ENCODE measurements at places on chromosomes 16 and 17.
A peak's percentile ranks its signal among the peaks of the same experiment; 100 is the strongest.

- DNase-seq: no peak
These were observed 131.9 kb downstream of the C16orf95 start for GRCh38 chr16:87185308-87185707.

DNA sequence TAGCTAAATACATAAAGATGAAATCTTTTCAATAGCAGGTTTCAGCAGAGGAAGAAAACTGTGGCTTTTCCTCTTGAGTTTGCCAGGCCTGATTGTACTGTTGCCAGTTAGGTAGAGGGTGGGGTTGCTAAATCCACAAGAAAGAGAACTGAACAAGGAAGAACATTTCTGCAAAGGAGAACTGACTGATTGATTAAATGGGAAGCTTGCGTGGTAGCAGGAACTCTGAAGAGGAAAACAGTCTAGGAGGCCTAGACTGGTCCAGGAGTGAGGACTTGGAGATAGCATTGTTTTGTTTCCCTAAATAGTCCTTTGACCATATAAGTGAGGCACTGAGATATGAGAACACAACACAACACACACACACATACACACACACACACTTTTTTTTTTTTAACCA lies 18.8 kb downstream of the LRRC36 start:
- no peak for DNase-seq

DNA sequence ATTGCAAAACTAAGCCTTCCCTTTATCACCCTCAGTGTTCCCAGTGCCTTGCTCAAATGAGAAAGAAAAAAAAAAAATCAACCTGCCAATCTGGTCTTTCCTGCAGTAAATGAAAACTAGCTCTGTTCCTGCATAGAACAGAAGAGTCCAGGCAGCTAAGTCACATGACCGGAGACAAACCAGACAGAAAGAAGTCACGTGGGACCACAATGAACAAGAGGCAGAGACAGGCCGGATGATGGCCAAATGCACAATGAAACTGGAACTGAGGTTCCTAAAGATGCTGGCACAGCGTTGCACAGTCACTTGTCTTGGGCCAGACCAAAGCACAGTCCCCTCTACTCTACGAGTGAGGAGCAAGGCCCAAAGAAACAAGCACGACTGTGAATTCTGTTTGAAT lies 172.5 kb downstream of the GRIN2A start:
- no peak for DNase-seq

GRCh38 chr16:81429045-81429521 lies 15.5 kb upstream of the CMIP start:
- DNase-seq: peak; percentile 51

- DNase-seq: no peak
These were observed 21.9 kb upstream of the PHAF1 start for GRCh38 chr16:67087803-67088202.

- no peak for DNase-seq
These were observed 198.2 kb upstream of the CHMP6 start for GRCh38 chr17:80793421-80793820.

GRCh38 chr17:79262624-79263023 lies 188.0 kb downstream of the ENGASE start:
- DNase-seq: no peak

GRCh38 chr17:37833237-37833859 lies 88.5 kb upstream of the HNF1B start:
- DNase-seq: no peak

DNA sequence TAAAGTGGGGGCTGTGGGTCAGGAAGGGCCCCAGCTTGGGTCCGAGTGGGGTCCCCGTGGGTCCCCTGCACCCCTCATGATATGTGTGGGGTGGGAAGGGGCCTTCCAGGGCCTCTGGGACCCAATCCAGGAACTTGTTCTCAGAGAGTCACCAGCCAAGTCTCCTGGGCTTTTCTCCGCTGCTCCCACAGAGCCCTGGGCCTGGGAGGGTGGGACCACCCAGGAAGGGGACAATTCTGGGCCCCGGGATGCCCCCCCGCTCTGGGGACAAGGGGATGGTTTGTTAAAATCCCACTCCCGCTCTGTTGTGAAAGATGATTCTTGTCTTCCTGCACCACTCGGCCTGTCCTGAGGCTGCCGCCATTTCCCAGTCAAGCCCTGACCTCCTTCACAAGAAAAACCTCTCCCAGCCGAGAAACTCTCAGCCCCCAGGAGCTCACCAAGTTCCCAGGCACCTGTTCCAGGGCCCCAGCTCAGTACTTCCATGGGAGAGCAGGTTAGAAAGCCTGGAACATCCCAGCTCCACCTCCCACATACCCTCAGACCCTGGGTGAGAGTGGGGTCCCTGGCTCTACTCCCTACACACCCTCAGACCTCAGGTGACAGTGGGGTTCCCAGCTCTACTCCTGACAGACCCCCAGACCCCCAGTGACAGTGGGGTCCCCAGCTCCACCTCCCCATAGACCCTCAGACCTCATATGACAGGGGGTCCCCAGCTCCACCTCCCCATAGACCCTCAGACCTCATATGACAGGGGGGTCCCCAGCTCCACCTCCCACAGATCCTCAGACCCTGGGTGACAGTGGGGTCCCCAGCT lies 75.1 kb downstream of the METRNL start:
- no peak for DNase-seq

DNA sequence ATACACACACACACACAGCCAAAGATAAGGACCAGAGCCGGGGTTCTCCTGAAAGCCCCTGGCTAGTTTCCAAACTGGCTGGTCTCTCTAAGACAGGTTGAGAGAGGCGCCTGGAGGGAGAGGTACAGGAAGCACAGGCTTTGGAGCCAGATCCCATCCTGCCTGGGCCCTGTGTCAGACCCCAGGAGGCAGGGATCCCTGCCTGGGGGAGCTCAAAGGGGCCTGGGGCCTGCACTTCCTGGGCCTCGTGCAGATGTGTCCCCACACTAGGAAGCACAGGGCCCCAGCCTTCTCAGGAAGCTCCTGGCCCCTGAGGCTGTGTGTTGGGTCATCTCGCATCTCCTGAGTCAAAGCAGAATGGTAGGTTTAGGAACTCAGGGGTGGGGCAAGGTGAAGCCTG lies 16.0 kb downstream of the SLC5A10 start:
- no peak for DNase-seq

- peak; percentile 11 for DNase-seq
These were observed 9.4 kb upstream of the TOM1L1 start for GRCh38 chr17:54891176-54891821.

GRCh38 chr17:9350080-9350479 lies 225.5 kb downstream of the STX8 start:
- DNase-seq: no peak

DNA sequence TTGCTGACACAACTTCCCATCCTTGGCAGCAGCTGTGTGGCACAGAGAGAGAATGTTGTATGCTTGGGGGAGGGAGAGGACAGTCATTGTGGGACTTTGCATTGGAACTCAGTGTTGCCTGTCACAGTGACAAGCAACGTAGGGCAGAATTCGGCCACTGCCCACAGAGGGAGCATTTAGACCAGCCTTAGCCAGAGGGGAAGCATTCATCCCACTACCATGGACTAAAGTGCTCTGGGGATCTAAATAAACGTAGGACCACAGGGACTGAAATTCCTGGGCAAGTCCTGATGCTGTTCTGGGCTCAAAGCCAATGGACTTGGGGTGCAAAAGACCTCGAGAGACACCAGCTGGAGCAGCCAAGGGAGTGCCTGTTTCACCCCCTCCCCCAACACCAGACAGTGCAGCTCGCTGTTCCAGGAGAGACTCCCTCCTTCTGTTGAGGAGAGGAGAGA lies 44.9 kb downstream of the ABCA8 start:
- peak; percentile 4 for DNase-seq

DNA sequence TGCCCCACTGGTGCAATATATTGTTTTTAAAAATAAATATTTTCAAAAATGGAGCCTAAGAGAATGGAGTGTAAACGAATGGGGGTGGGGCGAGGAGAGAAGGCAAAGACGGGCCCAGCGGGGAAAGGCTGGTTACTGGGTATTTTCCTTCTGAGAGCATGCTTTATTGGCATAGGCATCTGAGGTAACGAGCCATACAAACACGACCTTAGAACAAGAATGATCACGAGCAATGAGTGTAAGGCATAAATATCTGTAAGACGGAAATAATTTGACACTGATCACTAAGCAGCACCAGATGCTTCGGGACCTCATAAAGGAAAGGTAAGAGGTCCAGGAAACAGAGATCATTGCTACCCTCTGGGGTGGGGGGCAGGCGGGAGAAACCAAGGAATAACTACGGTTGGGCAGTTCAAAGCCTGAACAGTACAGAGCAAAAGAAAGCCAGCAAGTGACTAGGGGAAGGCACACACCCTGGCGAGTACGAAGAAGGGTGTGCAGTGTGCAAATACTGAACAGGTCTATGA lies 959 bp downstream of the SSH2 start:
- no peak for DNase-seq

DNA sequence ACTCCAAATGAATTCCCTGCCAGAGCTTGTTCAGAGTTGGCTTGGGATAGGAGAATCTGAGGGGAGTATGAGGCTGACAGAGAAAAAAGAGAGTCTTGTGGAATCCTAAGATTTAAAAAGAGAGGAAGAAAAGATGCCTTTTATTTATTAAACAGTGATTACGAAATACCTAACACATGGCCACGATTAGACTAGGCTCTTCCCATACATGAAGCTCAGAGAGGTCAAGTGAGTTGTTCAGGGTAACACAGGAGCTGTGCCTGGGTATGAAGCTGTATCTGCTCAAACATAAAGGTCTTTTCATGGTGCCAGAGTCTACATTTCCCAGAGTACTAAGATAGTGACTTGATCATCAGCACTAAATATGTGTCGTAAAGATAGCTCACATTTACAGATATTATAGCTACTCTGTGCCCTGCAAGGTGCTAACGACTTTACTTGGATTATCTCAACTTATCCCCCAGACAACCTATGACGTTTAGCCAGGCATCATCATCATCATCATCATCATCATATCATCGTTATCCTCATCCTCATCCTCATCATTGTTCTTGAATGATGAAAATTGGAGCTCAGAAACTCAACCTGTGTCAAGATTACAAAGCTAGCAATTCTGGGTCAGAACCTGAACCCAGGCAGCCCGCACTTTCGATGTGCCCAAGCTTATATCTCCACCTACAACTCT lies 500.8 kb downstream of the NPIPA7 start:
- no peak for DNase-seq

- no peak for DNase-seq
These were observed 42.9 kb upstream of the TEKT3 start for GRCh38 chr17:15384142-15384787.

- DNase-seq: no peak
These were observed 8.8 kb downstream of the CTNS start for GRCh38 chr17:3645310-3645709.

DNA sequence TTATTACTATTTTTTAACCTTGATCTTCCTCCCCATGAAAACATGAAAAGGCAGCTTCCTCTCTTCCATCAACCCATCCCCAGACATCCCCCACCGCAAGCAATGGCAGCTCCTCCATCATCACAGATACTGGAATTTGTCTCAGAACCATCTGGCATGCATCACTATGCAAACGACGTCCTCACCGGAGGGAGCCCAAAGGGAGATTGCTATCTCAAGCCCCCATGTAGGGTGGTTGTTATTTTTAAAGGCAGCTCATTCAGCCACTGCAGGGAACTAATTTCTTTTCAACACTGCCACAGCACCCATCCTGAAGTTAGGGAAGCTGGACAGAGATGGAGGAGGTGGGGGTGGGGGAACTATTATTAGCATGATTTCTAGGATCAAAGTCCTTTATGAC lies 222.5 kb downstream of the FOXL1 start:
- DNase-seq: no peak

- DNase-seq: no peak
These were observed 158.2 kb upstream of the MAF start for GRCh38 chr16:79758615-79759346.

GRCh38 chr16:80489173-80489572 lies 51.6 kb upstream of the DYNLRB2 start:
- DNase-seq: no peak

GRCh38 chr16:24775455-24775854 lies 46.0 kb downstream of the TNRC6A start:
- no peak for DNase-seq

DNA sequence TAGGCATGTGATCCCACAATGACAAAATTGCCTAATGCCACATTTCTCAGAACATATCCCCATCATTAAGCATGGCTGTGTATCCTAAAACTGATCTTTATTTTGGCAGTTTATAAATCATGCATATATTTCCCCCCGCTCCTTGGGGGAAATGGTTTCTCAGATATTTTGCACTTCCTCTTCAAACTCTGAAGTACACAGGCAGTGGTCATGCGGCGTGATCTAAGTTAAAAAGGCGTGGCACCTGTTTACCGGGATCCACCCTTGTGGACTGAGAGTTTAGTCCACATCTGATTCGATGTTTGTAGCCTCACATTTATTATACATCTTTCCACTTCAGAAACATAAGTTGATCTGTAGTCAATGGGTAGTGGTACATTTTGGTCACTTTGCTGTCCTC lies 51.4 kb downstream of the USP10 start:
- DNase-seq: no peak

GRCh38 chr16:78892951-78893733 lies 707.4 kb downstream of the MAF start:
- peak; percentile 30 for DNase-seq

DNA sequence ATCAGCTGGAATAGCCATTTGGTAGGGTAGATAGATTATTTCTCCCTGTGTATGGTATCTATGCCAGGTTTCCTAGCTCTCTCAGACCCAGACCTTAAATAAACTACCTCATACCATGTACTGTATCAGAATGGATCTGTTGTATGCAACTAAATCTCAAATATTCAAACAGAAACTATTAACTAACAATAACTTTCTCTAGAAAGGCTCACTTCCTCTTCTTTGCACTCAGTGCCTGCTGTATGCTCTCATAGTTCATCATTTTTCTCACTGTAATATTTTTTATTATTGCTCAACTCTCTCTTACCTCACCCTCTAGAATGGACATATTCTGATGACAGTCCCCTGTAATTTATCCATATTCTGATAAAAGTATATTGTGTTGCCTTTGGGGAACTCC lies 182.4 kb downstream of the TOX3 start:
- DNase-seq: no peak

DNA sequence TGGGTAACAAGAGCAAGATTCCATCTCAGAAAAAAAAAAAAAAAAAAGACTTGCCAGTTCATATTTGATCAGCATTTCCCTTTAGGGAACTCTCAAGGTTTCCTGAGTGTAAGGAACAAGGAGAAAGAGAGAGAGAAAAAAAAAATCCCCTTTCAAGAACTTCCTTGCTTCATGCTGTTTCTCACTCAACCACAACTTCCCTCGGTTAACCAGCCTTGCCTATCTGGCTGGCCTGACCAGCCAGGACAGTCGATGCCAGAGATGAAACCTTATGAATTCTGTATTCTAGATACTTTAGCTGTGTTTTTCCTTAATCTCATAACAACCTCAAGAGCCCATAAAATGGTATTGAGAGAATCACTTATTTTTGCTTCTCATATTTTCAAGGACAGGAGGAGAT lies 2.6 kb upstream of the N4BP1 start:
- DNase-seq: no peak

- peak; percentile 55 for DNase-seq
These were observed 14.8 kb upstream of the MARVELD3 start for GRCh38 chr16:71610936-71611871.

GRCh38 chr17:40561871-40562611 lies 3.2 kb downstream of the CCR7 start:
- no peak for DNase-seq

- no peak for DNase-seq
These were observed 48.0 kb upstream of the ACSM2B start for GRCh38 chr16:20624205-20624604.

GRCh38 chr16:83403761-83404160 lies 404.0 kb upstream of the HSBP1 start:
- no peak for DNase-seq

Measured in HL-60 (cell line).